ENCODE measurements at places on chromosomes 3 and 15.

DNA sequence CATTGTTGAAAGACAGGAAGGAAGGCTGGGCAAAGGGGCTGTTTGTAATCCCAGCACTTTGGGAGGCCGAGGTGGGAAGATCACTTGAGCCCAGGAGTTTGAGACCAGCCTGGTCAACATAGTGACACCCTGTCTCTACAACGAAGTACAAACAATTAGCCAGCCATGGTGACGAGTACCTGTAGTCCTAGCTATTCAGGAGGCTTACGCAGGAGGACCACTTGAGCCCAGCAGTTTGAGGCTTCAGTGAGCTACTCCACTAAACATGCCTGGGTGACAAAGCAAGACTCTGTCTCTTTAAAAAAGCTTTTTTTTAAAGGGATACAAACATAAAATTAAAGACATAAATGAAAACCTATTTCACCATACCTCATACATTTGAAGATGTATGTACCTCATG lies 11.1 kb downstream of the SERP1 start:
- no peak for DNase-seq

DNA sequence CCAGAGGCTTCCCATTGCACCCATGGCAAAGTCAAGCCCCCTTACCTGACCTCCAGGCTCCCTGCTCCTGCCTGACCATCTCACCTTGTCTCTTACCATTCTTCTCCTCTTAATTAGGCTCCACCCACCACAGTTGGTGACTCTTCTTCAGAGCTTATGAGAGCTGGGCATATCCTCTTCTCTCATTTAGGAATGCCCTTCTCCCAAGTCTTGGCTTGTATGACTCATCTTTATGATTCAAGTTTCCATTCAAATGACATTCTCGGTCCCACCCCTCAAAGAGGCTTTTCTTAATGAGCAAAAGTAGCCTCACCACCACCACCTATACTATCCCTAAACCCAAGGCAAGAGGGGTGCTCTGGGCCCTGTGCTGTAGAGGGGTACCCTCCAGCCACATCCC lies 55.3 kb upstream of the NUDT16 start:
- DNase-seq, result no peak

- DNase-seq, result no peak
Observed at GRCh38 chr3:142850395-142851023, 38.4 kb downstream of the PCOLCE2 start.

DNA sequence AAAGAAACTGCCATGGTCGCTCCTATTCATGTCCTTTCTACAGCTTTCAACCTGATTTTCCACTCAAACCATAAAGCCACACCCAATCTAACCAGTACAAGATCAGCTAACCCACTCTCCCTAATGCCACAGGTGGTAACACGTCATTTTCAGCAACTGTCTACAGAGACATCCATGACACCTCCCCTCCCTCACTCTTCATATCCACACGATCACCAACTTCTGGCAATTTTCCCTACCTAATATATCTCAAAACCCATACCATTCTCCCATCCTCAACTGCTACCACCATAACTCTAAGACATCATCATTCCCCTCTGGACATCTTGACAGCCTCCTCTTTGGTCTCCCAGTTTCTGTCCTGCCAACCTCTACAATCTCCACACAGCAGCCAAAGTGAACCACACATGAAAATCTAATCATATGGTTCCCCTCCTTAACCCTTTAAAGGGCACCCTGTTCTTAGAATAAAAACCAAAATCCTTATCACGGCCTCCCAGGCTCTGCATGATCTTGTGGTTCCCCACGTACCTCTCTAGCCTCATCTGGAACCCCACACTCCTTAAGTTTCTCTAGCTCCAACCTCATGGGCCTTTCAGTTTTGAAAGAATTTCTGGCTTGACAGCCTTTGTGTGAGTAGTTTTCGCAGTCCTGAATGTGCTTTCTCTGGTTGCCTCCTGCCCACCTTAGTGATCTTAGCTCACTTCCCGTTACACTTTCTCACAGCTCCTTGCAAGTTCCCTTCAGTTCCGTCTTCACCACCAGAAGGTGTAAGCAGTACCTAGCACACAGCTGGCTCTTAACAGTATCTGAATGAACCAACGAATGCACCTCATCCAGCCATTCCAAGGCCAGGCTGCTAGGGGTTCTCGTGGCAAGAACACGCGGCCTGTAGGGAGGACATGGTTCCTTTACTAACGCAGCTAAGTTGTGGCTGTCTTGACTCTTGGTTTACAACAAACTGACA lies 33.4 kb downstream of the SPINK8 start:
- peak; percentile 11 for DNase-seq

GRCh38 chr15:23384371-23384770 lies 29.8 kb downstream of the GOLGA8S start:
- no peak for DNase-seq

- no peak for DNase-seq
Observed at GRCh38 chr3:114608293-114608692, 314.5 kb downstream of the TIGIT start.

Data from activated T-cell treated with anti-CD3 and anti-CD28 coated beads for 4 hours (primary cell).